Cardiac muscle cell (in vitro differentiated cells and primary cell): ENCODE measurements at places on chromosomes 16 and 17.
A peak's percentile ranks its signal among the peaks of the same experiment; 100 is the strongest.

GRCh38 chr16:73949574-73950320, 346.9 kb upstream of the PSMD7 start:
- DNase-seq = peak; percentile 86

DNA sequence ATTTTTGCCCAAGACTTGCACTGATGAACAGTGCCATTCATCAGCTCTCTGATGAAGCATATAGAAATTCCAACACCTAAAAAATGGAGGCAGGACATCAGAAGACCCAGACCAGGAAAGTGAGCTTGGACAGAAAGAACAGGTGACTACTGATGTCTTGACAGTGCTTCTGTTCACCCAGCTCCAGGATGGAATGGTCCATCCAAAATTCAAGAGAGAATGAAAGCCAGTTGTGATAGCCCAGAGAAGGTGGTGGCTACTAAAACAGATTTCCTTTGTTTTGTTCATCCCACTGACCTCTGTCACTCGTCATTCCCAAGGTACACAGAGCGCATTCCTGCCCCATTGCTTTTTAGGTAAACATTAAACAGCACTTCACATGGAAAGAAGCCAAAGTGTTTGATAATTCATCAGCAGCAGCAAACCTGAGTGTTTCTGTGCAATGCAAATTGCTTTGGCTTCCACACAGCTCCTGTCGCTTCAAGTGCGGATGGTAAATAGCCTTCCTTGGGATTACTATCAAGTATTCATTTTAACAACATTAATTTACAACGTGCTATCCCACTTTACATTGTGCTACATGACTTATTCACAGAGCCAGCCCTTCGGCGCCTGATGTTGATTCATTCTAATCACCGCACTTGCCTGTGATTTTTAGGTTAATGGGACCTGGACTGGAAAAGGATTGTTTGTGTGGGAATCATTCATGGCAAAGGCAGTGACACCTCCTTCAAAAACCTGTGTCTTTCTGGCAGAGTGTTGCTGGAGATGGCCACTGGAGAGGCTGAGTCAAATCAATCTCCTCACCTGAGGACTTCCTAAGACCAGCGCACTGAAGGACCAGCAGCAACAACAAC, 65.1 kb upstream of the TOX3 start:
- DNase-seq = no peak

DNA sequence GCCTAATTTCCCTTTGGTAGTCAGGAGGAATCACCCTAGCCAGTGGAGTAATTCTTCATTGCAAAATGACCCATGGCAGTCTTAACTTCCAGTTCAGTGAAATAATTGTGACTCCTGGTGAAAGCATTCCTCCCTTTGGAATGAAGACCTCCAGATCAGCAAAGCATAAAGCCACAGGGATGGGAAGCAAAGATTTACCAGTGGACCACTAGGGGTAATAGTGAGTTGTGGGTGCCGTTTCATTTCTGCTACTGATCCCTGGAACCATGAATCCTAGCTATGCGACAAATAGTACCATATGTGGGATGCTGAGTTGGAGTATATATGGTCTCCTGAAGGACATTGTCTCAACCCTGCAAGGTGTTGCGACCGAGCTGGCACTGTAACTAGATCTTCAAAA, 13.7 kb downstream of the DYNLL2 start:
- no peak for DNase-seq

GRCh38 chr17:13825526-13826040, 223.9 kb upstream of the HS3ST3A1 start:
- no peak for DNase-seq

DNA sequence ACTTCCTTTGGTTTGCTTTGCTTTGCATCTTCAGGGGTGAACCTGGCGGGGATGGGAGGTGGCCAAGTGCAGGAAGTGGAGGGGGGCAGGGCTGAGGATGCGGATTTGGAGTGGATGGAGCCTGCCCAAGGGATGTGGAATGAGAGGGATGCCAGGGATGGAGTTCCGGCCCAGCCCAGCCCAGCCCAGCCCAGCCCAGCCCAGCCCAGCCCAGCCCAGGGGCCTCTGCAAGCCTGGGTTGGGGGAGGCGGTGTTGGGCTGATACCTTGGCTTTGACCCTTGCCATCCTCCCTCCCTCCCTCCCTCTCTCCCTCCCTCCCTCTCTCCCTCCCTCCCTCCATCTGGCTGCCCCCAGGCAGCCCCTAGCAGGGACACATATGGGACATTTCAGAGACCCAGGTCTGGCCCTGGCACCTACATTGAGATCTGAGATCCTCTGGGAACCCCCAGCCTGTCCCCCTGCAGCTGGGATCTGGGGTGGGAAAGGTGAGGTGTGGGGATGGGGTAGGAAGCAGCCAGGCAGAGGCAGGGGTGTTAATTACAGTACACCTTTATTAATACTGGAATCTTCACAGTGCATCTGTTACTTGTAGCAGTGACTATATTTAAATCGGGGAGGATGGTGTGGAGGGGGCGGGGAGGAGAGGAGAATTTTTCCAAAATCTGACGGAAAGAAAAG, 14.5 kb downstream of the IL34 start:
- DNase-seq = no peak

GRCh38 chr16:79288066-79288465, 312.5 kb downstream of the MAF start:
- no peak for DNase-seq

- DNase-seq = no peak
Observed at GRCh38 chr16:27149986-27150385, 53.3 kb upstream of the KDM8 start.
